Hippocampal formation (tissue), 2 donors: ENCODE measurements at places on chromosomes 3 and 15.

GRCh38 chr3:4752201-4753072 is 226.8 kb upstream of the BHLHE40 start:
- DNase-seq: no peak

DNA sequence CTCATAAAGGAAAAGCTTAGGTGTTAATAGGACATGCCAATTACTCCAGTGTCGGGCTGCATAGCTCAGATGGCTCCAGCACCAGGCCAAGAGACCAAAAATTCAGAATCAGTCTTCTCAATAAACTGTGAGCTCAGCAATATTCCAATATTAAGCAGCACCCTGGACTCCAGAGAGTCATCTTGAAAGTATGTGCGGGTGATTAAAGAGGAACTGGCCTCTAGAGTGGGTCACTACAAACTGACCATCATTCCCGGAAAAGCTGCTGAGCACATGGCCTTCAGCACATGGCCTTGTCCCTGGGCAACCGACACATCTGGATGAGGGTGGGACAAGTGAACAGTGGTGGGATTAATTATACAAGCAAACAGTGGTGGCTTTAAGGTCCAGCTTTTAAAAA is 59.0 kb downstream of the MAGI1 start:
- DNase-seq: no peak

- DNase-seq: no peak
Measured at GRCh38 chr3:66492672-66493071, 8.2 kb downstream of the LRIG1 start.

DNA sequence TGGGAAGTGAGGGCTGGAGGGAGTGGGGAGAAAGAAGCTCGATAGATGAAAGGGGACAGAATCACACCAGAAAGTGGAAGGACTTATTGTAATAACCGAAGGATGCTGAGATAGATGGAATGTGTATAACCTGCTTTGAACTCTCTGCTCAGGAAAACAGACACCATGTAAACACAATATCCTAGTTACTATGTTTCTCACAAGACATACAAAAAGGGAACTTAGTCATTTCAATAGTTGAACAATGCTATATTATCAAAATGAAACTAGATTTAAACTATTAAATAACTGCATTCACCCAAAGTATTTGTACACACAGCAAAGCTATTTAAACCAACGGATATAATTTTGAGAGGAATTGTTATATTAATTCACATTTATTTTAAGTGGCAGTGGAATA is 108.3 kb upstream of the GADL1 start:
- no peak for DNase-seq

DNA sequence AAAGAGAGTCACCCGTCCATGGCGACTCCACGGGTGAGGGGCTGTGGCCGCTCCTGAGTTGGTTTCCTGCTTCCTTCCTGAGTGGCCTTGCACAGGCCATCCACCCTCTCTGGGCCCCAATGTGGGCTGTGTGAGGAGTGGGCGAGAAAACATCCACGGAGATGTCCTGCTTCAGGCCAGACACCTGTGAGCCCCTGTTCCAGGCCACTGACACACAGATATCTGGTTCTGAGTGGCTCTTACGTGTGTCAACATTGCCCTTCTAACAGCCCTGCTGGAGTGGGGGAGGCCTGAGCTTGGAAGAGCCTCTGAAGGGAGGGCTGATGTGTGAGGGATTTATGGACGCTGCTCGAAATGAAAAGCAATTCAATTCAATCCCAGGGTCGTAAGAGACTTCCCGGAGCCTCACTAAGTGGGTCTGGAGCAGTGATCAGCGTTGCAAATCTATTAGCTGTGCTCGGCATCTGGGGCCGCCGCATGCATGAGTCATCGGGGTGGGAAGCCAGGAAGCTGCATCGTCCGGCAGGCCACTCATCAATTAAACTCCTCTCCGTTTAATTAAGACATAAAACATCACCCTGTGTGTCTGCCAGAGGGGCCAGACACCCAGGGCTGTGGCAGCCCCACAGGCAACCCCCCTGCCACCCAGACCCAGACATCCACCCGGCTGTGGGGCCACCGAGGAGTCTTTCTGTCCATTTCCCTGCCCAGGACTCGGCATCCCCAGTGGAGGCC is 20.0 kb upstream of the PRR23E start:
- DNase-seq: no peak

DNA sequence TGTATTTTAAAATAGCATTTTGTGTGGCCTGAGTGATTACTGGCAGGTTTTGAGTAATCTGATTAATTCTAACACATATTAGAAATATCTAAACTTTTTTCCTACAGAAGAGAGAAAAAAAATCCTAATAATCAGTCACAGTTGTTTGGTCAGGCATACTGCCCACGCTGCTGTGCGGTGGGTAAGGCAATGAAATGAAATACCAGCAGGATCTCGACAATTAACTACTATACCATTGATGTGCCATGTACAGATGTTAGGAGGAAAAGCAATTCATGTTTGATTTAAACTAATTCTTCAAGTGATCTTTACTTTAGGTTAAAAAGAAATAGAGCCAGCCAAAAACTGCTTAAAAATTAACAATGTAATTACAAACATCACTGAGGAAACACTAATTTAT is 5.2 kb downstream of the GRAMD2A start:
- DNase-seq: no peak

GRCh38 chr3:100103558-100104441 is 10.5 kb downstream of the FILIP1L start:
- DNase-seq: no peak

GRCh38 chr3:114154321-114154821 is 24.5 kb downstream of the DRD3 start:
- DNase-seq: no peak

DNA sequence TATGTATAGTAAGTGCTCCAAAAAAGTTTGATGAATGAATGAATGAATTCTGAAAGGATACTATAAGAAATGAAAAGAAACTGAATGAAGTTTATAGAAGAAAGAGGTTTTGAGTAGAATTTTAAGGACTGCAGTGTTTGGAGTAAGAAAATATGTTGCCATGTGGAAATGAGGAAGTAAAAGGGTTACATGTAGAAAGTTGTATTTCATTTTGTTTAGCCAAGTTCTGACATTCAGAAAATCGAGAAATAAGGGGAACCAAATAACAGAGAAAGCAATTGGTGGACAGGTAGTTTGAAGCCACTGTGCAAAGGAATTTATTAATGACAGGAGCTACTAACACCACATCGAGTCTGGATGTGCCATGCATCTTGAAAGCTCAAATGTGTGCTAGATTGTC is 200.7 kb downstream of the SATB1 start:
- DNase-seq: no peak

GRCh38 chr3:172074586-172074985 is 35.2 kb downstream of the FNDC3B start:
- no peak for DNase-seq

- peak; percentile 14 for DNase-seq
Measured at GRCh38 chr3:190492129-190492528, 21.8 kb upstream of the IL1RAP start.

DNA sequence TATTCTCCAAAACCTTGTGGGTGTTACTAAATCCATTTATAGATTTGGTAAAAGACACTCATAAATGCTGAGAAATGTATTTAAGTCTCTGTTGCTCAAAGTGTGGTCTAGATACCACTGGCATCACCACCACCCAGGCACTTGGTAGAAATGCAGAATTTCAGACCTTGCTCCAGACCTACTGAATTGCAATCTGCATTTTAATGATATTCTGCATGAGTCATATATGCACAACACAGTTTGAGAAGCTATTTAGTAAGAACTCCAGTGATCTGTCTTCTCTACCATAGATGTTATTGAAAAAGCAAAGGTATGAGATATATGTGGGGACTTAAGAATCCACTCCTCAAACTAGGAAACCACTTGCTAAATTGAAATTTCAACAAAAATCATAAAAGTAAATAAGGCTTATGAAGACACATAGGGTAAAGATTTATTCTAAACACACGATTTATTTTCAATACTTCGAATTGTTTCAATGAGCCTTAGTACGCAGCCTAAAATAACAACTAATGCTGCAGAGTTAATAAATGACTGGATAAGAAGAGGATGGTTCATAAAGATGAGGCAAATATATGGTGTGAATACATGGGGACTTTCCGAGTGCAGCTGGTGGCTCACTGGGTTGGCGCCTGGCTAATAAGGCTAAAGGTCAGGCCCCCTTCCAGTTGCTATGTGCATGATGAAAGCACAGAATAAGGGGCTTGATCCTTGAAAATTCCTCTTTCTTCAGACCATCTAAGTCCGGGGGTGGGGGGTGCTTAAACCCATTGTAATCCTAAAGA is 813.3 kb downstream of the NR2F2 start:
- DNase-seq: no peak

- DNase-seq: no peak
Measured at GRCh38 chr3:145807990-145808389, 353.0 kb downstream of the PLOD2 start.

DNA sequence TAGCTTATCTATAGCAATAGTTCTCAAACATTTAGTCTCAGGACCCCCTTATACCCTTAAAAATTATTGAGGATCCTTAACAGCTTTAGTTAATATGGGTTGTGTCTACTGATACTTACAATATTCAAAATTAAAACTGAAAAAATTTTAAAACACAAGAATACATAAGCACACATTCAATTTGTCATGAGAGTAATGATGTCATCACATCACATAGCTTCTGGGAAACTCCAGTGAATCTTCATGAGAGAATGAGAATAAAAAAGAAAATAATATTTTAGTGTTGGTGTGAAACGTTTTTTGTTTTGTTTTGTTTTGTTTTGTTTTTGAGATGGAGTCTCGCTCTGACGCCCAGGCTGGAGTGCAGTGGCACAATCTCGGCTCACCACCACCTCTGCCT is 25.2 kb upstream of the ACP3 start:
- no peak for DNase-seq

DNA sequence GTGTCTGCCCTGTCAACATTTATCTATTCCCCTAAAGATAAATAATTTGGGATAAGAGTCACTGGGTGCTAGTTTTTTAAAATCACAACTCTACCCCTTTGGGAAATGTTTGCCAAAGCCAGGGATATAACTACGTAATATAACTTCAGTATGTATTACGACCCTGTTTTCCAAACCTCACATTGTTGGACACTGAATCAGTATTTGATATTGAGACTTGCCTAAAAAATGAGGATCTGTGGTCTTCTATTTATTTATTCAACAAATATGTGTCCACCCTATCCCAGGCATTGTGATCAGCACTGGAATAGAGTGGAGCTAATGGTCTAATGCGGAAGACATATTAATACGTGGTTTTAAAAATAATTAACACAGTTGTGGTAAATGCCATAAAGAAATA is 4.5 kb upstream of the MGA start:
- no peak for DNase-seq

GRCh38 chr15:38992930-38993329 is 428.3 kb upstream of the RASGRP1 start:
- DNase-seq: no peak

- DNase-seq: no peak
Measured at GRCh38 chr3:46713898-46714552, 3.6 kb downstream of the PRSS50 start.

DNA sequence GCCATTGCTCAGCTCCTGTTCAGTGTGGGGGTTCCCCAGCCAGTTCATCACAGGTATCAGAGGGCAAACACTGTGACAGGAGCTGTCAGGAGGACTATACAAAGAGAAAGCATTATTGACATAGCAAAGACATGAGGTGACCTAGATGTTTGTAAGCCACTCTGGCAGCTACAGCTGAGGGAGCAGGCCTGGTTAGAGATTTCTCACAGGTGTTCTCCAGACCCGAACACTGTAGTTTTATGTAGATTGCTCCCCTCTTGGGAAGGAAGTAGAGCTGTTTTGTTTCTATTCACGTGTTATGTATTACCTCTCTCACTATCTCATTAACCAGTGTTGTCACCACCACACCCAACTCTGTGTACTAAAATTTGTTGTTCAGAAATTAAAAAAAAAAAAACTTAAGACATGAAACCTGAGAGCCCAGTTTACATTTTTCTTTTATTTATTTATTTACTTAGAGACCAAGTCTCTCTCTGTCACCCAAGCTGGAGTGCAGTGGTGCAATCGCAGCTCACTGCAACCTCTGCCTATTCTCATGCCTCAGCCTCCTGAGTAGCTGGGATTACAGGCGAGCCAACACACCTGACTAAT is 123.7 kb downstream of the RBPMS2 start:
- no peak for DNase-seq

- DNase-seq: no peak
Measured at GRCh38 chr15:29900237-29901189, 78.2 kb upstream of the TJP1 start.

GRCh38 chr3:4977001-4977852 is 2.0 kb upstream of the BHLHE40 start:
- DNase-seq: peak; percentile 19

- DNase-seq: no peak
Measured at GRCh38 chr3:57006179-57006657, 54.2 kb upstream of the SPATA12 start.

DNA sequence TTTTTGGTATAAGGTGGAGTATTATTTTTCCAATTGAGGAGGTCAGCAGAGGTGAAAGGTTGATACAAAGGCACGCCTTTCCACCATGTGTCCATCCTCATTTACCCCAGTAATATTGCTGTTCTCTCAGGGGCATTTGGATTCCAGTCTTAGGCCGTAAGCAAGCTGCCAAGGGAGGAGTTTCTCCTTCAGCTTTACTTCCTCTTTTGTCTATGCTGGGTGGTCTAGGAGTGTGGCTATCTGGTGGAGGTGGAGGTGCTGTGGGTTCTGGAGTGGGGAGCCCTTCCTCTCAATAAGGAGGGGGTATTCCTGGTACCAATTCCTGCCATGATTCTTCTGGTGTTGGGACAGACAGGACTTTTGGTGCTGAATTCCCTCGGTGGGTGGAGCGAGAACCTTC is 340.6 kb downstream of the KCNH8 start:
- DNase-seq: no peak

DNA sequence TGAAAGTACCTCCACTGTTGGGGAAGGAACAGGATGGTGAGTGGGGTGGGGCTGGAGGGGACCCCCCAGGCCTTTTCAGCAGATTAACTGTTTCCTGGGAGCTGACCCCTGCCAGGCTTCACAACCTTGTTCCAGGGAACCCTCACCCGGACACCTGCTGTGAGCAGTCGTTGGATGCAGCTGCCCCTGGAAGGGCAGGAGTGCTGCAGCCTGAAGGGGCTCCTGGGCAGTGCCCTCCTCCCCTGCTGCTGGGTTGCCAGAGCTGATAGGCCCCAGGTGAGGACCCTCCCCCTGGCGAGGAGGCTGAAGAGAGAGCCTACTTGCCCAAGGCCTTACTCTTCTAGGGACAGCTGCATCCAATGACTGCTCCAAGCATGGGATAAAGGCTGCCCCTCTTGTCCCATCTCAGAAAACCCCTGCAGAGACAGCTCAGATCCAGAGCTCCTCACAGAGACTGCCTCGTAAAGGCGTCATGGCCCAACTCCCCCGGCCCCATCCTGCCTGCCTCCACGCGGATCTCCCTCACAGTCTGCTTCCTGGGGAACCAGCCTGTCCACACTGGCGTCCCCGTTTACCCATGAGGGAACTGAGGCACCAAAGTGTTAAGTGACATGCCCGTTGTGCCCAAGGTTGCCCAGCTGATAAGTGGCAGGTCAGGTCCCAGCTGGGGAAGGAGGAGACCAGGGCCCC is 193.4 kb upstream of the LINGO1 start:
- no peak for DNase-seq

GRCh38 chr3:57956119-57956832 is 51.9 kb upstream of the FLNB start:
- DNase-seq: no peak
